ENCODE measurements at places on chromosomes 11 and 22.

DNA sequence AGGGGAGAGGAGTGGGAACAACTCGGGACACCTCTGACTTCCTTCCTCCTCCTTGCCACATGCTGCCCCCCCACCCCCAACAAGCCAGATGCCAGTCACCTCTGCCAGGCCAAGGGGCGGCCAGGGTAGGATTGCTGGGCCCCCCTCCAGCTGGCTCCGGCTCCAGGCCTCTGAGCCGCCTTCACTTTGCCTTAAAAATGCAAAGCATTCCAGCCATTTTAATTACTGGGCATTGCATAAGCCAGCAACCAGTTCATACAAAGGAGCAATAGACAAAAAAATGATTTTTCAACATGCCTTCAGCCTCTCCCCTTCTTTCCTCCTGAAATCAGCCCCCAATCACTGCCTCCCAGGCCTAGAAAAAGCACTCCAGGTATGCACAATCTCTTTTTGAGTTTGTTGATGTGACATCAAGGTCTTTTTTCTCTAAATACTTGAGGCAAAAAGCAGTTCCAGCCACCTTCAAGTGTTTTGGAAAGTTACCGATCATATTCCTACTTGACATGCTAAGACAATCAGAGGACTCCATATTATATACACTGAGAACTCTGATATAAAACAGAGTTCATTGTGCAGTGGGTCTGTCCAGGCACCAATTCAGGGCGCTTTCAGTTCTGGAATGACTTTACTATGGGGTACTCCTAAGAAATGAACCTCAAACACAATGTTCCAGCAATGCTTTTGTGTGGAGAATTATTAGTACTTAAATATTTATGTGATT is 12.4 kb upstream of the TIMP3 start:
- no peak for DNase-seq

- no peak for DNase-seq
Measured at GRCh38 chr22:30662040-30662439, 5.6 kb downstream of the DUSP18 start.

- DNase-seq = no peak
Measured at GRCh38 chr22:45865561-45866125, 111.3 kb downstream of the WNT7B start.

GRCh38 chr22:45740236-45740635 is 68.6 kb downstream of the ATXN10 start:
- no peak for DNase-seq

GRCh38 chr11:19691815-19692500 is 20.7 kb upstream of the NAV2 start:
- no peak for DNase-seq

DNA sequence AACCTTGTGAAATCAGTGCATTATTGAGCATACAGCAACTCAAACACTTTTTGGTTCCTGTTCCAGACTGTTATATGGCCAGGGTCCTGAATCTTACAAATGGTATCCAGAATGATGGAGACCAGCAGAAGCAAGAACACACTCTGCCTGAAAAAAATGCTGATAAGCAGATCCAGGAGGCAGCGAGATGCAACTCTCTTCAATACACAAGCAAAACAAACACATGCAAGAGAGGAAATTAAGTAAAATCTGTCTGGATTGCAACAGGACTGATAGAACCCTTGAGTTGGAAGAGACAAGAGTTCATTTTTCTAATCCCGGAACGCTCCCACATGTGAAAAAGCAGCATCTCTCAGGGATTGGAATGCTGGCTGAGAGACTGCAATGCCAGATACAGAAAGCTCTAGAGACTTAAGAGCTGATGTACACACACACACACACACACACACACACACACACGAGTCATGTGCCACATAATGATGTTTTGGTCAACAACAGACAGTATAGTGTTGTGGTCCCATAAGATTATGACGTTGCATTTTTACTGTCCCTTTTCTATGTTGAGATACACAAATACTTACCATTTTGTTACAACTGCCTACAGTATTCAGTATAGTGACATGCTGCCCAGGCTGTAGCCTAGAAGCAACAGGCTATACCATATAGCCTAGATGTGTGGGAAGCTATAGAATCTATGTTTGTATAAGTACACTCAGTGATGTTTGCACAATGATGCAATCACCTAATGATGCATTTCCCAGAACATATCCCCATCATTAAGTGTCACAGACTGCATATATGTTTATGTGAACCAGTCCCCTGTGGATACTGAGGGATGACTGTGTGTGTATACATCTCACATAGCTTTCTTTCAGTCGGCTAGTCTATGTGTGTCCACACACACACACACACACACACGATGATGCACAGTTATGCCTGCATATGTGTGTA is 406.6 kb downstream of the LARGE1 start:
- no peak for DNase-seq

GRCh38 chr22:27223317-27224177 is 566.2 kb downstream of the MIAT start:
- DNase-seq = no peak

DNA sequence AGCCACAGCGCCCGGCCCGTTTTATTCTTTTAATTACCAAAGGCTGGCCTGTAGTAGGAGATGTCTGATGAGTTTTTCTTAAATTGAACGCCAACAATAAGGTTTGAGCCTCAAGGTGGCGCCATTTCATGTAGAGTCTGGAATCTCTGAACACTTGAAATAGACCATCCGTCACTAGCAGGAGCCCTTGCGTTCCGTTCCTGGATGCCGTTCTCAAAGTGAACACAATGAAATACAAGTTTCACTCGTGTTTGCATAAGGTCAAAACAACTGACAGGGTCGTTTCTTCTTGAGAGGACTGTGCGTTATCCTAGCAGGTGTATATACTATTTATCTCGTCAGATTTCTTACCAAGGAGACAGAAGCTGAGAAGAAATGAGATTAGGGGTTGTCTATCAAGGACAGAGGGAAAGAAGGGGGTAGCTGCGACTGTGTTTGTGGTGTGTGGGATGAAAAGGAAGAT is 18.7 kb upstream of the SCGB1D1 start:
- peak; percentile 48 for DNase-seq

DNA sequence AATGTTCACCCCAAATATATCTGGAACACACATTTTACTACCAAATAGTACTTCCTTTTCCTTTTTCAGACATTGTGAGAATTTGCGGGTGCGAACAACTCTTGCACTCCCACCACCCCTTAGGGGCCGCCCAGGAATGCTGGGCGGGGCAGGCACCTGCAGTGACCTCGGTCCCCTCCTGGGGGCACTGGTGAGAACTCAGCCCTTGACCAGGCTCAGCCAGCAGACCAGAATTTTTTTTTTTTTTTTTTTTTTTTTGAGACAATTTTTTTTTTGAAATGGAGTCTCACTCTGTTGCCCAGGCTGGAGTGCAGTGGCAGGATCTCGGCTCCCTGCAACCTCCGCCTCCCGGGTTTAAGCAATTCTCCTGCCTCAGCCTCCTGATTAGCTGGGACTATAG is 75.8 kb downstream of the ARHGAP8 start:
- no peak for DNase-seq

- DNase-seq = no peak
Measured at GRCh38 chr22:36946421-36947158, 33.2 kb downstream of the CSF2RB start.

- no peak for DNase-seq
Measured at GRCh38 chr11:72643547-72643946, 30.7 kb downstream of the PDE2A start.

- no peak for DNase-seq
Measured at GRCh38 chr11:69823641-69824265, 4.5 kb upstream of the FGF3 start.

DNA sequence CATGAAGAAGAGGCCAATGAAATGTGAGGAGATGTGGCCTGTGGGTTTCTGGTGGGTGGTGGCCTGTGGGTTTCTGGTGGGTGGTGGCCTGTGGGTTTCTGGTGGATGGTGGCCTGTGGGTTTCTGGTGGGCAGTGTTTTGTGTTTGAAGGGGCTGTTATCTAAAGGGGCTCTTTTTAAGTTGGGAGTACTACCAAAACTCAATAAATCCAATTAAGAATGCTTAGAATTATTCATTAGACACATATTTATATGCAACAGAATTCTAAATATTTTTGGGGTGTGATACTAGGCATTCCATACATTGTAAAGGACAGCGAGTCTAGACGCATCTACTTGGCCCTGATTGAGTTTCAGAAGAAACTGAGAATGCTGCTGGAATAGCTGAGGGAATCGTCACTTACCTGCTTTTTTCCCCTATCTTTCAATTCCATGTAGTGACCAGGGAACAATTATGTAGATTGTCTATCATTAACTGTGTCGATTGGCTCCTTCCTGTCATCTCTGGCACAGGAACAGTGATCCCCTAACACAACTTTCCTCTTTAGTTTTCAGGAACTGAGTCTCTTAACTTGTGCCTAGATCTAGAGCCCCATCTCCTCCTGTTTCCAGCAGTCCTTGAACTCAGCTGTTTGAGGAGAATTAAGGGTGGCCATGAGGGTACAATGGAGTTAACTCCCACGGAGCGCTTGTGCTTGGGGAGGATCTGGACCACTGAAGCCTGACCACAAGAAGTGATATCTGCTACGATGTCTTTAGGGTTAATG is 37.3 kb upstream of the TOP3B start:
- DNase-seq = no peak

GRCh38 chr11:11038352-11038751 is 180.5 kb upstream of the ZBED5 start:
- no peak for DNase-seq

DNA sequence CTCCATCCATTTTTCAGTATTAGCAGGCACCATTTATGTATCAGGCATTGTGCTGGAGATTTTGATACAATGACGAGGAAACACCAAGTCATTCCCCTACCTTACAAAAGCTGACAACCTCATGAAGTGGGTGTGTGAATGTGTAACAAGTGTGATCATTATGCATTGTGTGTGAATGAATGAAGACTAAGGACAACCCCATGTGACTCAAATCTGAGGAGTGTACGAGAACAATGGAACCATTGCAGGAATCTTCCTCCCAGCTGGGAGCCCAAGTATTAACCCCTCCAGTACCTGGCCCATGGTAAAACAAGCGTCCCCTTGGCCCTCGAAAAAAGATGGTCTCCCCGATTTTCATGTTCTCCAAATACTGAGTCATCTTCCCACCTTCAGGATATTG is 4.4 kb downstream of the CYB5R2 start:
- no peak for DNase-seq

- DNase-seq = no peak
Measured at GRCh38 chr11:83764643-83765042, 478.5 kb upstream of the CCDC90B start.

GRCh38 chr11:90243534-90243933 is 20.7 kb upstream of the CHORDC1 start:
- DNase-seq = no peak

DNA sequence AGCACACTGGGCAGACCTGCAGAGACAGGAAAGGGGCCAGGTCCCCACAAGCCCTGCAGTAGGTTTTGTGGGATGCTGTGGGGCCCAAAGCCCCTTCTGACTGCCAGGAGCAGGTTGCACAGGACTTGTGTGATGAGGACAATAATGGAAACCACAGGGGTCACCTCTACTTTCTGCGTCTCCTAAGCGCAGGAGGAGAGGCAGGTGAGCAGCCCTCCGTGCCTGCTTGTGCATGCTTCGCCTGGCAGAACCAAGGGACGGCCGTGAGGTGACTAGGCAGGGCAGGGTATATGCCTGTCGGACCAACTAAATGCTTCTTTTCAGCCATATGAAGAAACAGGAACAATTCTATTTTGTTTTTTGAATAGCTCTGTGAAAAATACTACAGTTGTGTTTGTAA is 77.9 kb upstream of the PITPNB start:
- DNase-seq = no peak

DNA sequence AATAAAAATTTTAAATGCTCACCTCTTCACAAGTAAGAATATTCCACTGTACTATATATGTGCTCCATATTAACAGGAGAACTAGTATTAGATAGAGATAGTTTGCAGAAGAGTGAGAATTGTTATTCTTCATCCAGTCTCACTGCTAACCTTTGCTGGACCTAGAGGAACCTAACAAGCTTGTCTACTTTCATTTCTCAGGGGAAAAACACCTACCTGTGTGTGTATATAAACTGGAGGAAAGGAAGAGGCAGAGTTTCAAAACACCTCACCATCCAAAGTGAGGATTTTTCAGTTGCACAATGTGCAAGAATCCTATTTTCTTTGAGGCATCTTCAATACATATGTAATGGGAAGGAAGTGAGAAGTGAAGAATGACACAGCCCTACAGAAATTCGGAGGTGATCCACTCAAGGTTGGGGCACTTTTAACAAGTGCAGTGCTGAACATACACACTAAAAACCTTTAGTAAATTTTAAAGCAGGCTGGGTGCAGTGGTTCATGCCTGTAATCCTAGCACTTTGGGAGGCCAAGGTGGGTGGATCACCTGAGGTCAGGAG is 52.4 kb downstream of the SYTL2 start:
- DNase-seq = no peak

DNA sequence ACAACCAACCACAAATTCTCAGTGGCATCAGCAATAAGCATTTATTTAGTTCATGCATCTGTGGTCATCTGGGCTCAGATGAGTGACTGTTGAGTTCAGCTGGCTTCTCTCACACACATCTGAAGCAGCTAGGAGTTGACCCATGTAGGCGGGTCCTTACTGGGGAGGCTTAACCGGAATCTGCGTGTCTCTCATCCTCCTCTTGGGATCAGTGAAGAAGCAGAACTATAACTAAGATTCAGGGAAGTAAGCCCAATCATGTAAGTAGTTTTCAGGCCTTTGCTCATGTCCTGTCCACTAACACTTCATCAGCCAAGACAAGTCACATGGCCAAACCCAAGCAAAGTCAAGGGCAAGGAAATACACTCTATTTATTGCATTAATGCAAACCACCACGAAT is 236.2 kb downstream of the C11orf87 start:
- no peak for DNase-seq

DNA sequence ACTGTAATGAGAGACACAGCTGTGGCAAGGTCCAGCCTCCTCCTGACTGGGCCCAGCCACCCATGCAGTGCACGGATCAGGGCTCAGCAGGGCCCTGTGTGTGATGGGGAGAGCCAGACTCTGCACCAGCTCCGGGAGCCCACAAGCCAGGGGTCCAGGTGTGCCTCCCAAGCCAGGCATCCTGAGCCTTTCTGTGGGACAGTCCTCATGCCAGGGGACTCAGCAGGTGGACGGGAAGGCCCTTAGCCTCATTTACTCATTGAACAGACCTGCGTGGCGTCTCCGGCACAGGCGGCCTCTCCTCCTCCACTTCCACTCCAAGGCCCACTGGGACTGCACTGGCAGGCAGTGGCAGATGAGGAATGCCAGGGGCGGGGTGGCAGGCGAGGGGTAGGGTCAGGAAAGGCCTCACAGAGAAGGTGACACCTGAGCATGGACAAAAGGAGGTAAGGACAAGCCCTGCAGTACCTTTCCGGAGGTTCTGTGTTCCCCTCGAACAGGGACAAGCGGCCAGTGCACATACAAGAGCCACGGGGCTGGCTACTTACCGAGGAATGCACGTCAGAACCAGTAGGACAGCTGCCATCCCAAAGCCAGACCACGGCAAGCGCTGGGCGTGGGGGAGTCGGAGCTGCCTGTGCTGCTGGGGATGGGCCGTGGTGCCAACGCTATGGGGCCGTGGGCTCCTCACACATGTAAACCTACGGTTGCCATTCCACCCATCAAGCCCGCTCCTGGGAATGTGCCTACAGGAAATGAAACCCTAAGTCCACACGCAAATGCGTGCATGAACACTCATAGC is 52.7 kb downstream of the IGF2 start:
- no peak for DNase-seq
